Fibroblast of the conjunctiva (primary cell): ENCODE measurements at places on chromosomes 12 and 14.

DNA sequence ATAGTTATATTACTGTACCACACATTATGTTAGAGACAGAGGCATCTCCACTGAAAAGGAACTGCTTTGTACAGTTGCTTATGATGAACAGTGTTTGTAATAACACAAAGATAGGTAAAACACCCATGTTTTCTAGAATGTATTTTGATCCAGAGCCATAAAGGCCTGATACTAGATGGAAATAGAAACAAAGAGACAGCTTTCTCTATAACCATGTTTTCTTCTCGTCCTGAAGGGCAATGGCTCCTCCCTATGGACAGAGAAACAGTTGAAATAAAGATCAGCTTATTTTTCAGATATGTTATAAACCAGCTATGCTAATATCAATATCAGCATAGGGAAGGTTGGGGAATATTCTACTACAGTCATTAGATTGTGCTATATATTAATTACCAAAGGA is 109.2 kb downstream of the ATXN7L3B start:
- no peak for DNase-seq

- no peak for DNase-seq
Measured at GRCh38 chr12:92462527-92462926, 240.3 kb upstream of the PLEKHG7 start.

- DNase-seq, result peak; percentile 60
Measured at GRCh38 chr14:102986810-102987579, 64.5 kb downstream of the AMN start.

DNA sequence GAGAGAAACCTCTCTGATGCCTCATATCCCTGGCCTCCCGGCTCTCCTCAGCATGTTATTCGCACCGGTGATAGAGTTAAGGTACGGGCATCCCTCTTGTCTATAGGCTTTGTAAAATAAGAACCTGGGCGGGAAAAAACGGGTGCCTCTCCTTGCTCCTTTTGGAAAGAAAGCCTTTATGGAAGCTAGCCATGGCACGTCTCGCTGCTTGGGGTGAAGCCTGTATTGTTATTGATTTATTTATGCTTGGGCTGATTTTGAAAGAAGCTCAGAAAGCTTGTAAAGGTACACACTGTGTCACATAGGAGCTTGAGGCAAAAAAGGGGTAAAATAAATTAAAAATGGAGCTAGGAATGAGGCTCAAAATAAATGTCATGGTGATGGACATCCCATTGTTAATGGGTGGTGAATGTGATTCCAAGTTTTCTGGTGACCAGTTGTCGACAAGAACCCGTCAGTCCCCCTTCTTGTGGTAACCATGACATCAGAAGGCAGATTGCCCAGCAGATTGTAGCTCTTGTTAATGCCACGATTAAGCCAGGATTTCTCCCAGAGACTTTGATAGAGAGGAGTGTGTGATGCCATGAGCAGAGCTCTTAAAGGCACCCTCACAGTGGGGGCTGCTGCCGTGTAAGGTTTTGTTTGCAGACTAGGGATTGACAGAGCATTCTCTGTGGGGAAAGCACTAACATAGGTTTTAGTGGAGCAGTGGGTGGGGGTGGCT is 50.4 kb upstream of the ASPG start:
- DNase-seq, result no peak

DNA sequence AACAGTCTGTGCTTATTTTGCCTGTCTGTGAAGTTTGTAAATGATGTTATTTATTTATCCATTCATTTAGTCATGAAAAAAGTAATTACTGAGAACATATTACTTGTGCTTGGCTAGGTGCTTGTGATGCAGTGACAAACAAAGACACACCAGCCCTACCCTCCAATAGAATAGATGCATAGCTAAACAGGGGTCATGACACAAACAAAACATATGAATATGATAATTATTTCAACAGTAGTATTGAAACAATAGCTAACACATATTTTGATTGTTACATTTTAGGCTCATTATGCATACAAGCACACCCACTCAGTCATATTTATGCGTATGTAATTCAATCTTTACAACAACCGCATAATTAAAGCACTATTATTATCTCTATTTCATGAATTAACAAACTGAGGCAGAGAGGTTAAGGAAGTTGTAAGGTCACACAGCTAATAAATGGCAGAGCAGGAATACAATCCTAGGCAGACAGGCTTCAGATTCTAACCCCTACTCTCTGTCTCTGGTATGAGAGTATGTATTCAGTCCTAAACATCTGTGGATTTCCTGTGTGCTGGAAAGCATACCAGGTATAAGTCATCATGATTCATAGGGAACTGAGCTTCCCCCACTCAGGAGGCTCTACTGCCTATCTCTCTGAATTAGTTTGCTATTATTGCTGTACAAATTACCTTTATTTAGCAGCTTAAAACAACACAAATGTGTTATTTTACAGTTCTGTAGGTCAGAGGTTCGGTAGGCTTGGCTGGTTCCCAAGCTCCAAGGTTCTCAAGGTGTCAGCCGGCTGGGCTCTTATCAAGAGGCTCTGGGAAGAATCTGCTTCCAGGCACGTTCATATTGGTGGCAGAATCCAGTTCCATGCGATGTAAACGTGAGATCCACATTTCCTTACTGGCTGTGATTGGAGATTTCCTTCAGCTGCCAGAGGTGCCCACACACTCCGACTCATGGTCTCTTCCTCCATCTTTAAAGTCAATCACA is 509.4 kb downstream of the GALC start:
- DNase-seq, result peak; percentile 0

DNA sequence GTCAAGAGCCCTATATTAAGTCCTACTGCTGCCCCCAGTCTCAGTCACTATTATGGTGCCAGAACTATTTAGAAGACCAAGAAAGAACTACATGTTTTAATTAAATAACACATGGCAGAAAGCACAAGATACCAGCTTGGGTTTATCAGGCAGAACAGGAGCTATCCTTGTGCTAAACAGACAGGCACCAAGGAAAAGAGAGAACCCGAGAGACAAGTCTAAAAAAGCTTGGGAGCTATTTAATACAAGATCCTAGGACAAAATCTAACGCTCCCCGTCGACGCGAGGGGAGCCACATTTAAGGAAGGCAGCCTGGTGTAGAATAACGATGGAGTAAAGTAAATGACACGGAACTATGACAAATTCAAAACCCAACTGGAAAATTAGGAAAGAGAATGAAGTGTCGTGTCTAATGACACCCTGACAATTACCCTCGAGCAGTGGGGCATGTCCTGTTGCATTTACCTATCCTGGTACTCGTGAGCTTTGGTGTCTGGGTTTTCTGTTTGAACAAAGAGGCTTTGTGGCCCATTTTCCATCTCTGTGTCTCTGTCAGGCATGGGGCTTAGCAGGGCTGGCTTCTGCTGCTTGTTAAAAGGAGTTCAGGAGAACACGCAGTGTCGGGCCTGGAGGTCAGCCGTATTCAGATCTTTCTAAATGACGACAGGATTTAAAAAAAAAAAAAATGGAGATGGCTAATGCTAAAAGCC is 140.6 kb downstream of the ETNK1 start:
- no peak for DNase-seq

DNA sequence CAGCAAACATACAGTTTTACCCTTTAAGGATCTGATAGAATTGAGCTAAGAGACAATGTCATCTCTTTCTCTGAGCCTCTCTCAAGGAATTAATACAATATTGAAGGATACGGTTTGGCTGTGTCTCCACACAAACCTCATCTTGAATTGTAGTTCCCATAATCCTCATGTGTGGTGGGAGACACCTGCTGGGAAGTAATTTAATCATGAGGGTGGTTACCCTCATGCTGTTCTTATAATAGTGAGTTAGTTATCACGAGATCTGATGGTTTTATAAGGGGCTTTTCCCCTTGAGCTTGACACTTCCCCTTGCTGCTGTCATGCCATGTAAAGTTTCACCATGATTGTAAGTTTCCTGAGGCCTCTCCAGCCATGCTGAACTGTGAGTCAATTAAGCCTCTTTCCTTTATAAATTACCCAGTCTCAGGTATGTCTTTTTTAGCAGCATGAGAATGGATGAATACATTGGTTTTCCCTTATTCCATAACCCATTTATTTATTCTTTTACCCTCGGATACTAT is 47.6 kb downstream of the TMEM30B start:
- no peak for DNase-seq

- DNase-seq, result no peak
Measured at GRCh38 chr14:99188731-99189191, 83.2 kb downstream of the BCL11B start.

DNA sequence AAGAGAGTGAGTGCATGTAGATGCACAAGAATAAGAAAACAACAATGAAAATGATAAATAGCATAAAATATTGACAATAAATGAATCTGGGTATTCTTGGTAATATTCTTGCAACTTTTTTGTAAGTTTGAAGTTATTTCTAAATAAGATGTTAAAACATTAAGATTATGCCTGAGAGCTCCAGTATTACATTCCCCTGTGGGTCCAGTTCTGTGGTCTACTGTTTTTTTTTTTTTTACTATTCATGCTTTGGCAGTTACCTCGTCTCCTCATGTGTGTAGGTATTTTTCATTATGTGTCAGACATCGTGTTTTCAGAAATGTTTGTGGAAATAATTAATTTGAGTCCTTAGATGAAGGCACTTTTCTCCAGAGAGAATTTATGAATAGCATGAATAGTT is 386.2 kb downstream of the AACS start:
- DNase-seq, result no peak
